Subcutaneous preadipocyte (primary cell): ENCODE measurements at places on chromosomes 1 and 21. TPM values are rescaled to one million over a fixed set of nuclear protein-coding genes. Genes with fewer than 3 reads are reported as not detected.

The KIF1B gene
- total RNA-seq = 32.0 and 33.0 TPM in 2 replicates

The TNNT2 gene
- total RNA-seq = not detected in 2 replicates

The PPIE gene
- total RNA-seq = 23.5 and 25.0 TPM in 2 replicates

The SPRR1A gene
- not detected in 2 replicates for total RNA-seq

The KCNJ15 gene
- total RNA-seq = 16.6 and 24.3 TPM in 2 replicates

The ACTL8 gene
- 0.20 and 0.37 TPM in 2 replicates for total RNA-seq
